ENCODE measurements at places on chromosomes 13 and 19.
A peak's percentile ranks its signal among the peaks of the same experiment; 100 is the strongest.

GRCh38 chr19:44876930-44877535 is 14.0 kb upstream of the TOMM40 start:
- peak; percentile 3 for DNase-seq

- DNase-seq, result no peak
Measured at GRCh38 chr19:17195106-17195505, 20.1 kb upstream of the USE1 start.

GRCh38 chr13:102977471-102977870 is 88.7 kb downstream of the SLC10A2 start:
- DNase-seq, result no peak

- no peak for DNase-seq
Measured at GRCh38 chr13:41200126-41200525, 5.8 kb upstream of the KBTBD7 start.

- DNase-seq, result peak; percentile 71
Measured at GRCh38 chr19:46014941-46015686, 7.7 kb downstream of the PGLYRP1 start.

- no peak for DNase-seq
Measured at GRCh38 chr19:3350014-3350663, 16.2 kb upstream of the NFIC start.

GRCh38 chr13:109146912-109147647 is 517.7 kb downstream of the MYO16 start:
- DNase-seq, result no peak

GRCh38 chr13:50286324-50286723 is 271.1 kb downstream of the KCNRG start:
- DNase-seq, result no peak

GRCh38 chr13:23899555-23899954 is 2.3 kb upstream of the C1QTNF9B start:
- DNase-seq, result peak; percentile 58

DNA sequence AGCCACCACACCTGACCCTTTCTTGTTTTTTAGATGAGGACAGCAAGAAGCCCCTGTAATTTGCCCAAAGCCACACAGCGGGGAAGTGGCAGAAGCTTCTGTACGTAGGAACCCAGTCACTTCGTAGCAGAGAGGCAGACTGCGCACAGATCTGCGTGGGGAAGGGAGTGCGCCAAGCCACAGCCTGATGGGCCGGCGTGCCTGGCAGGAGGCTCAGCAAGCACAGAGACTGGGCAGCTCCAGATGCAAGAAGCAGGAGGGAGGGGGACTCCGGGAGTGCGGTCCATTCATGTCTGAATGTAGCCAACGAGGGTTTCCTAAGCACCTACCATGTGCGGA is 347 bp upstream of the TJP3 start:
- no peak for DNase-seq

- no peak for DNase-seq
Measured at GRCh38 chr19:57771417-57771816, 1.9 kb downstream of the ZNF586 start.

- DNase-seq, result no peak
Measured at GRCh38 chr13:83995930-83996329, 113.7 kb upstream of the SLITRK1 start.

DNA sequence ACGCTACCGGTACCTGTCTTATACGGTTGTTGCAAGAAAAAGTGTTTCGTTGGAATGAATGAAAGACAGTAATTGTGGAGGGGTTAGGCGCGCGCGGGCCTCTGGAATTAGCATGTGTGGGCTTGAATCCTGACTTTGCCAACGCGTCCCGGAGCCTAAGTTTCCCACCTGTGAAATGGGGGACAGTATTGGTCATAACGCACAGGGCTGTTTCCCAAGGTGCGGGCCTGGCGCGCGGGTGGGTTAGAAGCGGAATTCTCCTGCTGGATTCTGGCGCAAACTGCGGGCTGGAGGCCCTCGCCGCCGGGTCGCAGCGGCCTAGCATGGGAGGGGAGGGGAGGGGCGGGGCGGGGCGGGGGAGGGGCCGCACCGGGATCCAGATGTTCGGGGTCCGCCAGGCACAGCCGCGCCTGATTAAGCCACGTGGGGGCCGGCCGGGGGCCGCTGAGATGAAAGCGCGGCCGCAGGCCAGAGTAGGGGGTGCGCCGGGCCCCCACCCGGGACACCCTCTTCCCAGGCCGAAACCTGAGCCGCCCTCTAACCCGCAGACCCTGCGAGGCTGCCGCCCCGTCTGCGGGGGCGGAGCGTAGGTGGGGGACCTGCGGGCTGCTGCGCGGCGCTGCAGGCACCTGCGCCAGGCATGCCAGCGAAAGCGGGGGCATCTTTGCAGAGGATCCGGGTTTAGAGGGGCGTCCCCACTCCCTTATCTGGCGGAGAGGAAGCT is 1.2 kb upstream of the TMEM59L start:
- DNase-seq, result no peak

- DNase-seq, result peak; percentile 3
Measured at GRCh38 chr13:26017196-26017921, 34.5 kb downstream of the SHISA2 start.

GRCh38 chr19:1112268-1113029 is 8.7 kb downstream of the GPX4 start:
- no peak for DNase-seq

- no peak for DNase-seq
Measured at GRCh38 chr13:36806102-36806501, 12.9 kb upstream of the RFXAP start.

- DNase-seq, result no peak
Measured at GRCh38 chr19:39434123-39435076, 1.3 kb downstream of the RPS16 start.

GRCh38 chr19:56840451-56841192 is at the start of the genes PEG3 and ZIM2:
Gene PEG3 (minus strand): TSS chr19:56840726. CDS start chr19:56824655, 16,071 bp downstream.
Gene ZIM2 (minus strand): TSS chr19:56840726. CDS start chr19:56824277, 16,449 bp downstream.
- DNase-seq, result no peak

- peak; percentile 95 for DNase-seq
Measured at GRCh38 chr19:53868892-53869804, 1.5 kb downstream of the MYADM start.

- no peak for DNase-seq
Measured at GRCh38 chr13:99074693-99075092, 96.8 kb upstream of the DOCK9 start.

DNA sequence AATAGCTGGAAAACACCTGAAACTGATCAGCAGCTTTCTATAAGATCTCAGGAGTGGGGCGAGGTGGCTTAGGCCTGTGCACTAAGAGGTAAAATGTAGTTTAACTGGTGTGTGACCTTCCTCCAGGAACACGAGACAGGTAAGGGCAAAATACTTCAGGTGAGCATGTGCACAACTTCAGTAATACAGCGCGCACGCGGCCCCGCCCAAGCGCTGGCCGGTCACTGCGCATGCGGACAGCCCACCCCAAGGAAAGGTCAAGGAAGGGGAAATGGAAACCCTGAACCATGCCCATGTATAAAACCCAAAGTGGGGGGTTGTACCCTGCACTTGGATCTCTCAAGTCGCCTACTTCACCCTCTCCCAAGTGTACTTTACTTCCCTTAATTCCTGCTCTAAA is 49.4 kb upstream of the ARHGEF7 start:
- DNase-seq, result no peak

DNA sequence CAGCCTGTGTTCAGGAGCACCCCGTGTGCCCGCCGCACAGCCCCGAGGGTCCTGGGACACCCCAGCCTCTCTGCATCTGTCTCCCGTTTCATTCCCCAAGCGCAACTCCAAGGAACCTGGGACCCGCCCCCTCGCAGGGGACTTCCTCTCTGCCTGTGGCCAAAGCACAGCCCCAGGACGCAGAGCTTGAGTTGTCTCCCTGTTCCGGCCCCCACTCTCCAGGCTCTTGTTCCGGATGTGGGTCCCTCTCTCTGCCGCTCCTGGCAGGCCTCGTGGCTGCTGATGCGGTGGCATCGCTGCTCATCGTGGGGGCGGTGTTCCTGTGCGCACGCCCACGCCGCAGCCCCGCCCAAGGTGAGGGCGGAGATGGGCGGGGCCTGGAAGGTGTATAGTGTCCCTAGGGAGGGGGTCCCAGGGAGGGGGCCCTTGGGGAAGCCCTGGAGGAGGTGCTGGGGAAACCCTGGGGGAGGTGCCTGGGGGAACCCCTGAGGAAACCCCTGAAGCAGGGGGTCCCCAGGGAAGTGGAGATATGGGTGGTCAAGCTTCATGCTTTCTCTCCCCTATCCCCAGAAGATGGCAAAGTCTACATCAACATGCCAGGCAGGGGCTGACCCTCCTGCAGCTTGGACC is 1.3 kb downstream of the HCST start:
- peak; percentile 94 for DNase-seq

- no peak for DNase-seq
Measured at GRCh38 chr19:31803835-31804446, 454.7 kb upstream of the TSHZ3 start.

DNA sequence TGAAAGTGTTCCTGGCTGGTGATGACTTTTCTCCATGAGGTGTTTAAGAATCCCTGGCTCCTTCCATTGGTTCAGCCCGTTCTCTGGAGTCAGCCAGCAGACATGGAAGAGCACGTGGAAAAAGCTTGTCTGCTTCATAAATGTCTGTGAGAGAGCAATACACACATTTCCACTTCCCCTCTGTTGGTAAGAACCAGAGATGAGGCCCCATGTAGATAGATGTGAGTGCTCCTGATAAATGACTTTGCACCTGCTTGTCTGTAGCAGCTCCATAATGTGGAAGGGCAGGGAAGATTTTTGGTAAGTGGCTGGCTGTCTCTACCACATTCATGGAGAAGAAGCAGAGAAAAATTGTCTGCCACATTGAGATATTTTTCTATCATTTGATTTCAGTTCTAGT is 325.8 kb downstream of the LMO7 start:
- DNase-seq, result no peak

DNA sequence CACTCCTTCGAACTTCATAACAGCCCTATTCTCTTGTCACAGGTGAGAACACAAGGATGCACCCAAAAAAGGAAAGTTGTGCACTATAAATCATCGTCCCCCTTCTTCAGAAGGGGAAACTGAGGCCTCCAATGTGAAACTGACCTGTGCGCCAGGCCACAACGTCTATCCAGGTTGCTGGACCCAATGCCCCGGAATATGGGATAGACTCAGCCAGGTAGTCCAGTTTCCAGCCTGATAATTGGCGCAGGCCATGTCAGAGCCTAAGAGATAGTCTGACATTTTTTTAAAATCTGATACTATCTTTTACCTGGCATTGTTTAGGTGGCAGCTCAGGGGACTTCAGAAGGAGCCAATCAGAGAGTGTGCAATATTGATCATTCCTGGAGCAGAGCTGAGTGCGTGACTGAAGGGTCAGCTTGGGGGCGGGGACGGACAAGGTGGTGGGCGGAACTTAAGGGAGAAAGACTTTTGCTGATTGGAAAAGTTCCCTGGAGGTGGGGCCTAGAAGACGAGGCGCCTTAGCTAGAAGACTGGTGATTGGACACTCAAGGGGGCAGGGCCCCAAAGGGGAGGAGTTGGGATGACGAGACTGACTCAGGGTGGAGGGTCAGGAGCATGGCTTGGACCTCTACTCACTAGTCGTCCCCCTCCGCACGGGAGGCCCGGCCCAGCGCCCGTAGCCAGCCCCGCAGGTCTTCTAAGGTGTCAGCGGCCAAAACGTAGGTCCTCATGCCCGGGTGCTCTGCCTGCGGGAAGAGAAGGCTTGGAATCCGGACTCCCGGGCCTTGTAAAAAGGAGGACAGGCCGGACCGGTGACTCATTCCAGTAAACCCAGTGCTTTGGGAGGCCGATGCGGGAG is 8.5 kb downstream of the PLEKHA4 start:
- peak; percentile 21 for DNase-seq

- peak; percentile 10 for DNase-seq
Measured at GRCh38 chr13:59906413-59907049, 257.2 kb downstream of the DIAPH3 start.

GRCh38 chr13:28566283-28566682 is 71.4 kb upstream of the FLT1 start:
- no peak for DNase-seq

DNA sequence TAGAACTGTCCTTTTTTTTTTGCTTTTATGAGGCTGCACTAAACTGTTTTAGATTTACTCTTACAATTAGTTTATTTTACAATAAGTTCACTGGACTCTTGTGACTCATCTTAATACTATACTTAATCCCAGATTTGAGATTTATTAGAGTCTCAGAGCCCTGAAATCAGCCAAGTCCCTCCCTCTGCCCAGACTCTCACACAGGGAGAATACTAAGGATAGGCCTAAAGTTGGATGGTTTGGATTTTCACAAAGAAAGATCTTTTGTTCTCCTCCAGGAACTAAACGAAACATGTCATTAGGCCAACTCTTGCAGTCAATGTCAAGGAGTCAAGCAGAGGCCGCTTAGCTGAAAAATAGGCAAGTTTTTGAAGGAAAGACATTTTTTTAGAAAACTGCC is 42.7 kb upstream of the MIR17HG start:
- DNase-seq, result no peak

DNA sequence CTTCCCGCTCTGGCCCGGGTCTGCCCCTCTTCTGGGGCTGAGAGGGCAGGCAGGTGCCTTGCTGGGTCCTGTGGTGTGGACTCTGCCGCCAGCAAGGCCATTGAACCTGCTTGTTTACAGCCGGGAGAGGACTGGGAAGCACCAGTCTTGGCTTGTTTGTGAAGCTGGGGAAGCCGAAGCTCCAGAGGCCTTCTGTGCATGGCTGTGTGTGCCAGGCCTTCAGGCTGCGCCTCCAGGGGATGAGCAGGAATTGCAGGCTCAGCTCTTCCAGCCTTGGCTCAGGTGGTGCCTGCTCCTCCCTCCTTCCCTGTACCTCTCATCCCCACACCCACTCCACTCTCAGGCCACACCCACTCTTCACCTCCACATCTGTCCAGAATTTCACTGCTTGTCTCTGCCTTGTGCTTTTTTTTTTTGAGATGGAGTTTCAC is 17.5 kb downstream of the NDUFB7 start:
- DNase-seq, result no peak

DNA sequence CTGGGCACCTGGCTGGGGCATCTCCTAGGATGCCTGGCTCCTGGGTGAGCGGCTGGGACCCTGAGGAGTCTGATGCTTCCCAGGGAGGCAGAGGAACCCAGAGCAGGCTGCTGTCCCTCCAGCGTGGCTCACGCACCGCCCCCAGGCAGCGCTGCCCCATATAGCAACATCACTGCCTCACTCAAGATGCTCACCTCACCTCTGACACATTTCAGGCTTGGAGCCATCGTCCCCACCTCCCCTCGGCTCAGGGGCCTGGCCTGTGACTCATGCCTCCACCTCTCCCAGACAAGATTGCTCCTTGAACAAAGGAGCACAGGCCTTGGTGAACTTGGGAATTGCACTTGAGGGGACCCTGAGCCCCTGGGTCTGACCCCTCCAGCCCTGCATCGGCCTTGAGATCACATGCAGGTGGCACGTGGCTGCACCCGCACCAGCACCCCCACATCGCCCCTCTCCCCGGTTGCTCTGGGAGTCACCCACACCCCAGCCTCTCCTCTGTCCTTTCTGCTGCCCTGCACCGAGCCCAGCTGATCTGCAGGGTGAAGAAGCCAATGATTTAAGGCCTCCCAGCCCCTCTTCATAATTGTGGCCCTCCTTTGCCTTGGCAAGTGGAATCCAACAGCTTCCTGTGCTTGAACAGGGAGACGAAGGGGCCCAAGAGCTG is 11.2 kb downstream of the CEBPA start:
- no peak for DNase-seq

GRCh38 chr19:16285769-16286498 is 38.7 kb upstream of the KLF2 start:
- DNase-seq, result peak; percentile 23

DNA sequence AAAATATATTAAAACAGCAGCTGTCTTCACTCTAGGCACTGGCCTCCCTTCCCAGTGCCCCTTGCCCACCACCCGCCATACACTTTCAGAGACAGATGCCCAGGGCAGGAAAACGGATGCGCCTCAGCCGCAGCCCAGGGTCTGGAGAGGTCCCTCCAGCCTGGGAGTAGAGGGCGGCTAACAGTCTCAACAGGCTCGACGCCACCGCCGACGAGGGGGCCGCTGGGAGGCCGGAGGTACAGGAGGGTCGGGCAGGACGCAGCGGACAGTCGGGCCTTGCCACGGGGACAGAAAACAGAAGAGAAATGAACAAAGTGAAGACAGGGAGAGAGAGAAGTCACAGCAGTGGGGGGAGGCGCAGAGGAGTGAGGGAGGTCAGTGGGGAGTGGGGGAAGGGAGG is 27.1 kb downstream of the C19orf47 start:
- DNase-seq, result no peak
